ENCODE measurements at places on chromosomes 1 and 21. TPM values are rescaled to one million over a fixed set of nuclear protein-coding genes. Genes with fewer than 3 reads are reported as not detected.
A peak's percentile ranks its signal among the peaks of the same experiment; 100 is the strongest.

DNA sequence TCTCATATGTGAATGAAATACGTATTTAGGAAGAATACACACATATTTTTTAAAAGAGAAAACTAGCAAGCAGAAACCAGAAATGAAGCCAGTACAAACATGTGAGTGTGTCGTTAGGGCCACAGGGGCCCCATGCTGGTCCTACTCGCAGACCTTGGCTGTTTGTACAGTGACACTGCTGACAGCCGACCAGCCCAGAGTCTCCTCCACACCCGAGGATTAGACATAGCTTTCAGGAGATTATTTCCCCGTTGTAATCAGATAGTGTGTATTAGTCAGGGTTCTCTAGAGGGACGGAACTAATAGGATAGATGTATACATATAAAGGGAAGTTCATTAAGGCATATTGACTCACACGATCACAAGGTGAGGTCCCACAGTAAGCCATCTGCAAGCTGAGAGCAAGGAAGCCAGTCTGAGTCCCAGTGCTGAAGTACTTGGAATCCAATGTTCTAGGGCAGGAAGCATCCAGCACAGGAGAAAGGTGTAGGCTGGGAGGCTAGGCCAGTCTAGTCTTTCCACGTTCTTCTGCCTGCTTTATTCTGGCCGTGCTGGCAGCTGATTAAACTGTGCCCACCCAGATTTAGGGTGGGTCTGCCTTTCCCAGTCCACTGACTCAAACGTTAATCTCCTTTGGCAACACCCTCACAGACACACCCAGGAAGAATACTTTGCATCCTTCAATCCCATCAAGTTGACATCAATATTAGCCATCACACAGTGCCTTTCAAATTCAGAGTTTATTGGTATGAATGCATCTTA lies 51.2 kb downstream of the DIP2A start:
- DNase-seq: peak; percentile 58

DNA sequence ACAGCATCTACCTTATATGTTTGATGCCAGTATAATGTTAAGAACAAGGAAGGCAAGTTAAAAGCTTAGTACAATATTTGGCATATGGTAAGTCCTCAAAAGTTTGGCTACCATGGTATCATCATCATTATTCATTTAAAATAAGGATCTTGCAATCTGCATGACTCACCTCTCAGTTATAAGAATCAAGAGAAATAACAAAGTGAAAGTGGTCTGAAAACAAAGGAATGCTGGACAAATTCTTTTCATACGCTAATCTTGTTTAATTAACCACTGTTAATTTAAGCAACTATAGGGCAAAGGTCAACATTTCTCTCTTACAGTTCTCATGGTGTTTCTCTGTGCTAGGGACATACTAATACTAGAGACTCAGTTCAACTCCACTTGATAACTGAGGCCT lies 13.0 kb upstream of the CLDN19 start:
- no peak for DNase-seq

The SYCP1 gene
- total RNA-seq: not detected

- no peak for DNase-seq
These were observed 197.6 kb downstream of the CAMTA1 start for GRCh38 chr1:6982860-6983259.

The SH3BGR gene
- total RNA-seq: 95.6 TPM

The HS2ST1 gene
- total RNA-seq: 24.0 TPM

- no peak for DNase-seq
These were observed 46.7 kb upstream of the FOXO6 start for GRCh38 chr1:41314376-41315145.

- peak; percentile 77 for DNase-seq
These were observed 14.4 kb downstream of the ABCG1 start for GRCh38 chr21:42233067-42233961.

The TBCE gene
- 21.7 TPM for total RNA-seq

GRCh38 chr1:30615076-30615795 lies 108.1 kb downstream of the MATN1 start:
- no peak for DNase-seq

GRCh38 chr1:205709059-205709398 lies 28.7 kb upstream of the SLC45A3 start:
- DNase-seq: peak; percentile 51

Measured in tongue (tissue), 3 donors.